NCI-H1092 (cell line): ENCODE measurements at places on chromosomes 3 and 15.
A peak's percentile ranks its signal among the peaks of the same experiment; 100 is the strongest.

GRCh38 chr3:62607287-62608029 is 234.1 kb upstream of the FEZF2 start:
- DNase-seq, result peak; percentile 71

DNA sequence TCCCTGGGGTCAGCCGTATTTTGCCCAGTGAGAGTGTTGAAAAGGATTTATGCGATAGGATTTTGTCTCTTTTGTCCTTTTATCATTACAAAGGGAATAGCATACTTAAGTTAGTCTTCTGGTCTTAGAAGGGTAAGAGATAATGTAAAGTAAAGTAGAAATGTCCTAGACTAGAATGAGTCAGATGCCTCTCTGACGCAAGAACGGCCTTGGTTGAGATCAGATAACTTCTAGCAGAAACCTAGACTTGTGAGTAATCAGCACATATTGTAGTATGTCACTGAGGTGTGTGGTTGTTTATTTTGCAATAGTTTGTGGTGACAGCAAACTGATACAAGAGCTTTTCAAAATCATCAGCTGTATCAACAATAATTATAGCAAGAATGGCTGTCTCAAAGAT is 866.1 kb downstream of the NSUN3 start:
- DNase-seq, result no peak

- DNase-seq, result no peak
Observed at GRCh38 chr3:164730815-164731360, 347.4 kb downstream of the SI start.

- no peak for DNase-seq
Observed at GRCh38 chr3:117695321-117695720, 985.7 kb downstream of the TUSC7 start.

DNA sequence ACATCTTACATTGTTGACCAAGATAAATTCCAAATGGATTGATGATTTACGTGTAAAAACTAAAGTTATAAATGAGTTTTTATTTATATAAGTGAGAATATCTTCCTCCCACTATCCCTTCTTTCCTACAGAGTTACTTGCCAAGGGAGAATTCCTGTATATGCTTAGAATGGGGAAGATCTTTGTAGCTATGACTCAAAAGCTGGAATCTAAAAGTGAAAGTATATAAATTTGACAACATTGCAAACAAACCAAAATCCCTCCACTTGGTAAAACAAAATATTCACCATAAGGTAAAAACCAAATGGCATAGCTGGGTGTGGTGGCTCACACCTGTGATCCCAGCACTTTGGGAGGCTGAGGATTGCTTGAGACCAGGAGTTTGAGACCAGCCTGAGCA is 52.7 kb upstream of the GCNT3 start:
- no peak for DNase-seq
